Esophagus squamous epithelium (tissue), 5 donors: ENCODE measurements at places on chromosomes 5 and 9.

DNA sequence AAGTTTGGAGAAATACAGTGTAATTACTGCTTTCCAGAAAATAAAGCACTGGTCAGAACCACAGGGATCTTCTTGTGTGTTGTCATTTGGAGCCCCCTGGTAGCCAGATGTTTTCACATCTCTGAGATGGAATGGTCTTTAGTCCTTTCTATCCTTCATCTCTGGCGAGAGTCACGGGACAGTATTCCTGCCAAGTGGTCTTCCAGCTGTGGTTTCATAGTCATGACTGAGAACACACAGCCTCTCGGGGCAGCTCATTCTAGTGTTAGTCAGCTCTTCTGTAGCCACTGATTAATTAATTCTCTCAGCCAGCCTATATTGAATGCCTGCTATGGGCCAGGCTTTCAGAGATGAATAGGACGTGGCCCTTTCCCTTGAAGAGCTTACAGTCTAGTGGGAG lies 34.1 kb downstream of the HMGXB3 start:
- no peak for DNase-seq

- no peak for DNase-seq
These were observed 34.4 kb downstream of the DUSP1 start for GRCh38 chr5:172736508-172737135.

GRCh38 chr9:69044240-69045219 lies 9.0 kb downstream of the FXN start:
- no peak for DNase-seq

GRCh38 chr5:95331358-95331757 lies 46.5 kb upstream of the MCTP1 start:
- no peak for DNase-seq

- DNase-seq: no peak
These were observed 112.5 kb upstream of the ERCC6L2 start for GRCh38 chr9:95763006-95763405.

DNA sequence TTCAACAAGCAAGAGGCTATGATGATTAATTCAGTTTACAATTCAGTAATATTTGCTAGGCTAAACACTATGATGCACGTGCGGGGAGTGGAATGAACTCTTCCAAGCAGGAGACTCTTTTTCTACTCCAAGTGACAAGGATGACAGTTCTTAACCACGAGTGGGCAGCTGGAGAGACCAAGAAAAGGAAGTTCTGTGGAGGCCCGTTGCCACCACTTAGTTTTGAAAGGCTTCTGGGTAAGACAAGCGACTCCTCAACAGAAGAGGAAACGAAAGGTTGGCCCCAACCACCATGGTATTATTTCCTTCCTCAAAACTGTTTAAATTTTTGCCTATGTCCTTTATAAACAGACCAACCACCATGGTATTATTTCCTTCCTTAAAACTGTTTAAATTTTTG lies 2.8 kb downstream of the DCAF12 start:
- DNase-seq: no peak

- DNase-seq: no peak
These were observed 1669.3 kb upstream of the CDH9 start for GRCh38 chr5:28707706-28708105.
